ENCODE measurements at places on chromosomes 3 and 15.

DNA sequence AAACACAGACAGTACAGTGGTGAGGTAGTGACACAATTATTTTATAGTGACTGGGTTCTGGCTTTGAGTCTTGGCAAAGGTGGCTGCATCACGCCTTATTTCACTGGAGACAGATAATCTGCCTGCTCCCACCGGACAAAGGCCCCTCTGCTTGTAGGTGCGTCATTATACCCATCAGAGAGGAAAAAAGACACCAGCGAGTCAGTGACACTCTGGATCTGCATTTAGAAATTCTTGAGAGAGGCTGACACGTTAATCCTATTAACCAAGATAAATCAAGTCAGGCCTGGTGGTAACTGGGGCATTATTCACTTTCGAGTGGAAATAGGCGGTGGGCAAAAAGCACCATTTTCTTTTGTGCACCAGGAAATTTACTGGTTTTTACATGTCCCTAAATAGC is 76.2 kb downstream of the NR2F2 start:
- peaks cover 2% of the 10 kb centered on the region for H3K4me1 ChIP-seq
- DNase-seq = no peak
- H3K27ac ChIP-seq = no peak overlapping the region
- H3K4me3 ChIP-seq = no peak overlapping the region
- peaks cover 27% of the 10 kb centered on the region for H3K27me3 ChIP-seq

- DNase-seq = peak; percentile 85
- no peaks in the 10 kb centered on the region for H3K27me3 ChIP-seq
- no peaks in the 10 kb centered on the region for H3K36me3 ChIP-seq
- H3K4me3 ChIP-seq = no peak overlapping the region
- peaks cover 10% of the 10 kb centered on the region for H3K4me1 ChIP-seq
- no peak overlapping the region for H3K27ac ChIP-seq
These were observed 37.2 kb downstream of the SLC6A6 start for GRCh38 chr3:14439501-14440167.

DNA sequence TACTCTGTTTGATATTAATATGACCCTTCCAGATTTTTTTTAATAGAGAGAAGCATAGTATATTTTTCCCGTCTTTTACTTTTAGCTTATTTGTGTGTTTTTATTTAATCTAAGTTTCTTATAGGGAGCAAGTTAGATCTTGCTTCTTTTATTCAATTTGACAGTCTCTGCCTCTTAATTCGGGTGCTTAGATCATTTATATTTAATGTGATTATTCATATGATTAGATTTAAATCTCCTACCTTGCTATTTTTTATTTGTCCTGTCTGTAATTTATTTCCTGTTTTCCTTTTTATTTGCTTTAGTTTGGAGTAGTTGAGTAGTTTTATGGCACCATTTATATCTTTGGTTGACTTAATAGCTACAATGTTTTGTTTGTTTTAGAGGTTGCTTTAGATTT is 66.1 kb downstream of the GJD2 start:
- no peak overlapping the region for H3K4me3 ChIP-seq
- H3K36me3 ChIP-seq = no peaks in the 10 kb centered on the region
- H3K27me3 ChIP-seq = no peaks in the 10 kb centered on the region
- H3K27ac ChIP-seq = no peak overlapping the region

- H3K36me3 ChIP-seq = no peaks in the 10 kb centered on the region
- no peak for DNase-seq
- H3K4me1 ChIP-seq = no peaks in the 10 kb centered on the region
- no peaks in the 10 kb centered on the region for H3K27me3 ChIP-seq
- no peak overlapping the region for H3K4me3 ChIP-seq
These were observed 26.0 kb downstream of the CYP19A1 start for GRCh38 chr15:51312166-51313073.

GRCh38 chr15:46676233-46677206 is 1040.8 kb upstream of the SEMA6D start:
- no peak for DNase-seq
- no peaks in the 10 kb centered on the region for H3K4me1 ChIP-seq
- H3K36me3 ChIP-seq = no peaks in the 10 kb centered on the region
- no peaks in the 10 kb centered on the region for H3K27me3 ChIP-seq
- H3K4me3 ChIP-seq = no peak overlapping the region
- H3K27ac ChIP-seq = no peak overlapping the region

DNA sequence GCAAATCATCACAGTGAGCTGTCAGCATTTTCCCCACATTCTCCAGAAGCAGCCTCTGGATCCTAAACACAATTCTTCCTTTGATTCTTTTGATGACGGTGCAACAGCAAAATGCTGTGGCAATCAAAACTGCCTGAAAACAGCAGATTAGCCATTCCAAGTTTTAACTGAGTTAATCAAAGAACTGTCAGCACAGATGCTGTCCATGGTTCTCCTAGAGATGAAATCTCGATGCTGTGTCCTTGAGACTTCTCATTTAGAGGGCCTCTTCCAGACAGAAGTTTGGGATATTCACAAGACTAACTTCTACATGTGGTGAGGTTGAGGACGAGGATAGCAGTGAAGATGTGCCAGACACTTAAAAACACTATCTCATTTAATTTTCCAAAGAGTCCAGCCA is 50.4 kb upstream of the GYG1 start:
- no peak for DNase-seq
- no peak overlapping the region for H3K27ac ChIP-seq
- no peak overlapping the region for H3K4me3 ChIP-seq
- no peaks in the 10 kb centered on the region for H3K27me3 ChIP-seq
- no peaks in the 10 kb centered on the region for H3K36me3 ChIP-seq

- H3K27me3 ChIP-seq = no peaks in the 10 kb centered on the region
- no peak overlapping the region for H3K4me3 ChIP-seq
- DNase-seq = no peak
- H3K4me1 ChIP-seq = no peaks in the 10 kb centered on the region
- no peaks in the 10 kb centered on the region for H3K36me3 ChIP-seq
These were observed 129.1 kb upstream of the MBNL1 start for GRCh38 chr3:152139651-152140050.

GRCh38 chr3:108301695-108302404 is 5.5 kb downstream of the HHLA2 start:
- DNase-seq = no peak
- H3K27ac ChIP-seq = peak overlapping the region; percentile 51
- peak overlapping the region; percentile 43 for H3K4me3 ChIP-seq
- H3K4me1 ChIP-seq = peaks cover 30% of the 10 kb centered on the region
- no peaks in the 10 kb centered on the region for H3K36me3 ChIP-seq
- no peaks in the 10 kb centered on the region for H3K27me3 ChIP-seq

GRCh38 chr3:59463253-59463652 is 413.4 kb upstream of the CFAP20DC start:
- no peak for DNase-seq
- no peaks in the 10 kb centered on the region for H3K4me1 ChIP-seq
- no peaks in the 10 kb centered on the region for H3K27me3 ChIP-seq
- H3K36me3 ChIP-seq = no peaks in the 10 kb centered on the region
- no peak overlapping the region for H3K4me3 ChIP-seq

- no peak overlapping the region for H3K27ac ChIP-seq
- no peak for DNase-seq
- no peak overlapping the region for H3K4me3 ChIP-seq
- no peaks in the 10 kb centered on the region for H3K36me3 ChIP-seq
- H3K27me3 ChIP-seq = no peaks in the 10 kb centered on the region
- no peaks in the 10 kb centered on the region for H3K4me1 ChIP-seq
These were observed 12.4 kb downstream of the CACNA2D2 start for GRCh38 chr3:50491023-50491422.

DNA sequence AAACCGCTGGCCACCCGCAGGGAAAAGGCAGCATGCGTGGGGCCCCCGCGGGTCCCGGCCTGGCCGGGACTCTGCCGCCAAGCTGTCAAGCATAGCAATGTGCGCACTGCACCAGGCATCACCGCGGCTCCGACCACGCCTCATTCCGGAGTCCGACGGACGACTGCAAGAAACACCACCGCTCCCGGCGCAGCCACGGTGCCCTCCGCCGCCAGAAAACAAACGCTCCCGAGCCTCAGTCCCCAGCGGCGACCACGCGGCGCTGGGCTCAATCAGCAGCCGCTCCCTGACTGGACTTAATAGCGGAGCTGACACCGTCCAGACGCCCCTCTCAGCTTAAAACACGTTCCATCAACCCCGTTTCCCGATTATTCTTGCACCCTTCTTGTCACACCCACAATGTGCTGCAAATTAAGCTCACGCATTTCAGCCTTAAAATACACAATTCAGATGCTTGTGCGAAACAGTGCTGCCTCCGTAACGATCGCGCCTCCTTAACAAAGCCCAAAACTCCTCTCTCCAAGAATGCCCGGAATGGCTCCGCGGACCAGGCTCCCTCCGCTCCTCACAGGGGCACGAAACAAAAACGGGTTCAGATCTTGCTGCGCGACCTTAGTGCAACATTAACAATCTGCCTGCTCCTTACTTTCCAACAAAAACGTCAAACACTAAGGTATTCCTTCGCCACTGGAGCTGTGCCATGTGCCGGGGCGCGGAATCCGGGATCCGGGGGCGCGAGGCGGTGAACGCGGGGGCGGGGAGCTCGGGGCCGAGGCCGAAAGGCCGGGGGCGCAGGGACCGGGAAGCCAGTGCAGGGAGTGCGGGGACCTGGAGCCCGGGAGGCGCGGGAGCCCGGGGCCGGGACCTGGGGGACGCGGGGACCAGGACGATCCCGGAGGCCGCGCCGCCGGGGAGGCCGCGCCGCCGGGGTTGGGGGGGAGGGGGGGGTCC is 655 bp downstream of the CYFIP1 start:
- H3K4me3 ChIP-seq = peak overlapping the region; percentile 97
- peak; percentile 80 for DNase-seq
- H3K27ac ChIP-seq = peak overlapping the region; percentile 67
- H3K27me3 ChIP-seq = no peaks in the 10 kb centered on the region

DNA sequence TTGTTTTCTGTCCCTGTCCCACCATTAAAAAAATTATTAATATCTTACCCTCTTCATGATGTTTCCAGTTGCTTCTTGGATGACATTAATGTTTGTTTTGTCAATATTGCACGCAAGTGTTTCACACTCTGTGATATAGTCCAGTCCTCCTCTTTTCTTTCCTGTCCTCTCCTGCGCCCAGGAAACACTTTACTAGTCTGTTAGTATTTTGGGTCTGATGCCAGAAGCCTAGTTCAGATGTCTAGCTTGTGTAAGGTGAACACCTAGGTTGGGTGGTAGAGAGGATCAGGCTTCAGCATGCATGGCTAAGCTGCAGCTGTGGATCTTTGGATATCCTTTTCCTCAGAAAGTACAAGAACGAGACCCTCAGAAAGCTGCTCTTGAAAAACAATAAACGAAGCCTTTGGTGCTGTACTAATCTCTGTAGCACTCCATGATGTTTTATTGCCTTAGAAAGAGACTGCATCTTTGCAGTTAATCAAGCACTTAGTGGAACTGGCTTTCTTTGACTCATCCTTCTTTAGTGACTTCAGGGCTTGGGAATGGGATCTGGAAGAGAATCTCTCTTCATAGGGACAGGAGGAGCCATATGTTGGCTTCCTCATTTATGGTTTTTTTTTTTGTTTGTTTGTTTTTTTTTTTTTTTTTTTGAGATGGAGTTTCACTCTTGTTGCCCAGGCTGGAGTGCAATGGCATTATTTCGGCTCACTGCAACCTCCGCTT is 253.4 kb downstream of the LPP start:
- H3K27ac ChIP-seq = no peak overlapping the region
- H3K36me3 ChIP-seq = peaks cover 2% of the 10 kb centered on the region
- no peak for DNase-seq
- H3K27me3 ChIP-seq = no peaks in the 10 kb centered on the region

- no peak overlapping the region for H3K27ac ChIP-seq
- DNase-seq = no peak
- H3K4me3 ChIP-seq = no peak overlapping the region
- no peaks in the 10 kb centered on the region for H3K4me1 ChIP-seq
- H3K36me3 ChIP-seq = peaks cover 2% of the 10 kb centered on the region
These were observed 24.3 kb upstream of the GP5 start for GRCh38 chr3:194423317-194423716.

- H3K36me3 ChIP-seq = peaks cover 2% of the 10 kb centered on the region
- H3K4me3 ChIP-seq = peak overlapping the region; percentile 85
- H3K27ac ChIP-seq = peak overlapping the region; percentile 88
- H3K4me1 ChIP-seq = peaks cover 11% of the 10 kb centered on the region
These were observed 1.2 kb downstream of the COX17 start for GRCh38 chr3:119676020-119676419.

GRCh38 chr3:84547207-84547606 is 411.6 kb upstream of the CADM2 start:
- H3K27ac ChIP-seq = no peak overlapping the region
- H3K36me3 ChIP-seq = no peaks in the 10 kb centered on the region

DNA sequence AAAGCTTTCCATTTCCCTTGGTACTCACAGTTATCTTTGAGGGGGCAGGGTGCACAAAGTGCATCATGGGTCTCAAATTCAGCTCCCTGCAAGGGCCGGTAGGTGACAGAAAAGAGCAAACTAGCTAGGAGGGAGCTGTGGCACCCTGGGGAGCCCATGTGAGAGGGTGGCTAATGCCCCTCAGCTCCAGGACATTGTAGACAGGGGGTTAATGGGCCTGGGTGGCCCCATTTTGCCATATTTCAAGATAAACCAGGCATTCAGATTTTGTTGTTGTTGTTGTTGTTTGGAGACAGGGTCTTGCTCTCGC is 3.7 kb upstream of the SLC6A6 start:
- DNase-seq = no peak
- H3K27ac ChIP-seq = no peak overlapping the region
- H3K4me1 ChIP-seq = no peaks in the 10 kb centered on the region
- H3K27me3 ChIP-seq = no peaks in the 10 kb centered on the region

GRCh38 chr3:62795978-62796657 is 79.1 kb downstream of the CADPS start:
- no peak for DNase-seq
- H3K36me3 ChIP-seq = no peaks in the 10 kb centered on the region
- no peaks in the 10 kb centered on the region for H3K27me3 ChIP-seq
- H3K27ac ChIP-seq = no peak overlapping the region
- no peak overlapping the region for H3K4me3 ChIP-seq

DNA sequence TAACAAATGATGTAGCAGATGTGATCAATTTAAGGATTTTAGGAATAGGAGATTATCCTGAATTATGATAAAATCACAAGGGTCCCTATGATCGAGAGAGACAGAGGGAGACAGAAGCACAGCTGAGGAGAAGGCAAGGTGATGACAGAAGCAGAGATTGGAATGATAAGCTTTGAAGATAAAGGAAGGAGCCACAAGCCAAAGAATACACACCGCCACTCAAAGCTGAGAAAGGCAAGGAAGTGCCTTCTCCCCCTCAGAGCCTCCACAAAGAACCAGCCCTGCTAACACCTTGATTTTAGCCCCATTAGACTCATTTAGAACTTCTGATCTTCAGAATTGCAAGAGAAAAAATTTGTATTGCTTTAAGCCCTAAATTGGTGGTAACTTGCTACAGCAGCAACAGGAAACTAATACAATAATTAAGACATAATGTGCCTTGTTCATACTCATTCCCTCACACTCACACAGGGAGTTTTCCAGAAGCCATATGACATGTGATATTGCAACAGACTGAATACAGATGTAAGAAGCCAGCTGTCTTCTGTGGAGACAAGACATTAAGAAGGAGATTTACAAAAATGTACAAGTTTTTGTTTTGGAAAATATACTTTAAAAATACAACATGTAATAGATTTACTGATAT is 38.2 kb downstream of the TRANK1 start:
- peaks cover 5% of the 10 kb centered on the region for H3K4me1 ChIP-seq
- no peak overlapping the region for H3K4me3 ChIP-seq
- no peak overlapping the region for H3K27ac ChIP-seq
- no peaks in the 10 kb centered on the region for H3K27me3 ChIP-seq
- no peaks in the 10 kb centered on the region for H3K36me3 ChIP-seq
- DNase-seq = peak; percentile 37

GRCh38 chr3:23036728-23037127 is 166.4 kb upstream of the UBE2E2 start:
- H3K36me3 ChIP-seq = no peaks in the 10 kb centered on the region
- peaks cover 4% of the 10 kb centered on the region for H3K4me1 ChIP-seq
- no peak for DNase-seq
- H3K27me3 ChIP-seq = no peaks in the 10 kb centered on the region
- no peak overlapping the region for H3K27ac ChIP-seq

- no peaks in the 10 kb centered on the region for H3K36me3 ChIP-seq
- H3K27ac ChIP-seq = no peak overlapping the region
- no peak for DNase-seq
- no peak overlapping the region for H3K4me3 ChIP-seq
- H3K27me3 ChIP-seq = no peaks in the 10 kb centered on the region
These were observed 20.8 kb upstream of the RNF111 start for GRCh38 chr15:58966698-58967097.
